ENCODE measurements at places on chromosomes 2 and 18.

- DNase-seq: no peak
Observed at GRCh38 chr18:74183130-74183529, 34.8 kb downstream of the TIMM21 start.

GRCh38 chr2:135975702-135976101 lies 9.7 kb downstream of the DARS1 start:
- no peak for DNase-seq

GRCh38 chr2:226798422-226799210 lies 1.0 kb downstream of the IRS1 start:
- DNase-seq: no peak

- peak; percentile 43 for DNase-seq
Observed at GRCh38 chr18:58535340-58536201, 93.3 kb downstream of the ALPK2 start.

GRCh38 chr18:70462078-70462439 lies 173.2 kb downstream of the SOCS6 start:
- no peak for DNase-seq

DNA sequence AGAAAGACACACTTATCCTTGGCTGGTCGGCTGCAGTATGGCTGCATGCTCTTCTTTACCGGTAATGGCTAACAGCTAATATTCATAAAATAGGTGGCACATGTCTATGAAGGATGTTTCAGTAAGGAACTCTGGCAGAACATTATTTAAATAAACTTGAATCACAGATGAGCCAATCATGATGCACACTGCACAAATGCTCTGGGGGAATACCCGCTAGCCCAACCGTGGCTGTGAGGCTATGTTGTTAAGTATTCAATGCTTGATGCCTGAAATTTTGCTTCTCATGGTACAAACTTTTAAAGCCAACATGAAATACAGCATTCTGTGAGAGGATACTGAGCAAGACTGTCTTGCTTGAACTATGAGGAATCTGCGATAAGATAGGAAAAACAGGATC lies 505.8 kb downstream of the ZEB2 start:
- DNase-seq: no peak

GRCh38 chr2:3641841-3642421 lies 16.1 kb upstream of the ALLC start:
- peak; percentile 1 for DNase-seq

DNA sequence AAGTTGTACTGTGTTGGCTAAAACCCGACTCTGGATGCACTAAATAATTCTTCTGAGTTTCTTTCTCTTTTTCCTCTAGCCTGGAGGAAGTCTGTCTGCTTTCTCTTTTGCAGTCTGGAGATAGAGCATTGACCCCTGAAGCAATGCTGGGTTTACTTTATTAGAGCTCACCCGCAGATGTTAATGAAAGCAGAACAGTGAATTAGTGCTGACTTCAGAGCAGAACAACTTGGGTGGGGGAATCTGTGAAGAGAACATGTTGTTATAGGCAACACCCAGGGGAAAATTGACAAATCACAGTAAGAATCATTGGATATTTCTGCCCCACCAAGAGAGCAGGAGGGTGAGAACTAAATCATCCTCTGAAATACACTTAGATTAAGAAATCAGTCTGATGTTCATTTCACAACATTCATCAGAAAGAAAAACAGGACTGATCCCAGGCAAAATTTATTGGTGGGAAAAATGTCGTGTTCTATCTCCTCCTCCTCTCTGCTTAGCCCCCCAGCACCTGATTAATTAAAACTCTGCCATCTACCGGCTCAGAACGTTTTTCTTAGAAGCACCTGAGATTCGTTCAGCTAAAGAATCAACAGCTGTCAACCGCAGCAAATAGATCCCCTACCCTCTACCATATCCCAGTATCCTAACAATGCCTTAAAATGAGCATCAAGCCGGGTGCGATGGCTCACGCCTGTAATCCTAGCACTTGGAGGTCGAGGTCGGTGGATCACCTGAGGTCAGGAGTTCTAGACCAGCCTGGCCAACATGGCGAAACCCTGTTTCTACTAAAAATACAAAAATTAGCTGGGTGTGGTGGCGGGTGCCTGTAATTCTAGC lies 165.1 kb downstream of the FMNL2 start:
- DNase-seq: no peak

DNA sequence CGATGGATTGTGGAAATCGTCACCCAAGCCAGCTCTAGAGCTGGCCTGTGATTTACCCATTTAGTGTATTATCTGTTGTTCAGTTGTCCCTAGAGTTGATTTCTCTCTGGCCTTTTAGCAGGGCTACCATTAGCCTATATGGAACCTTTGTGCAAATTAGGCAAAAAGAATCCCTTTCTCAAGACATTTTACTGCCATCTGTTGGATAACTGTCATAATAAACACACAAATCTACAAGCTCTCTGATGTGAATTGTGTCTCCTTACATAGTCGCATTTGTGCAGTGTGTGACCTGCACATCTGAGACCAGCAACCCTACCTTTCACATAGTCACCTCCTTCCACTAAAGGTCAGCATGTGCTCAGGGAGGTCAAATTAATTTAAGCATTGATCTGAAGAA lies 34.0 kb downstream of the LOXHD1 start:
- DNase-seq: no peak

DNA sequence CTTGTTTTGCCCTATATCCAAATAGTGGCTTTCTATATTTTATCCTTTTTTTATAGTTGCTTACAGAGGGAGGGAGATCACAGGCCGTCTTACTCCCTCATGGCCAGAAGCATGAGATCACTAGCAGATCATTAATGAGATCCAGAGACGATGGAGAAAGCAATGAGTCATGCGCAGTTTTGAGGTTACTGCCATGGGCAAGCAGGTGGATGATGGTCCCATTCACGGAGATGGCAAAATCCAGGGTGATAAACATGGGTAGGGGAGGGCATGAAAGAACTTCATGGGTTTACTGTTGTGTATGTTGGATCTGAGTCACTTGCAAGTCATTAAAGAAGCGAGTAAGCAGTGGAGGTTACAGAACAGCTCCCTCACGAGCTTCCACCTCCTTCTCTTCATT lies 60.4 kb downstream of the C18orf63 start:
- DNase-seq: no peak

DNA sequence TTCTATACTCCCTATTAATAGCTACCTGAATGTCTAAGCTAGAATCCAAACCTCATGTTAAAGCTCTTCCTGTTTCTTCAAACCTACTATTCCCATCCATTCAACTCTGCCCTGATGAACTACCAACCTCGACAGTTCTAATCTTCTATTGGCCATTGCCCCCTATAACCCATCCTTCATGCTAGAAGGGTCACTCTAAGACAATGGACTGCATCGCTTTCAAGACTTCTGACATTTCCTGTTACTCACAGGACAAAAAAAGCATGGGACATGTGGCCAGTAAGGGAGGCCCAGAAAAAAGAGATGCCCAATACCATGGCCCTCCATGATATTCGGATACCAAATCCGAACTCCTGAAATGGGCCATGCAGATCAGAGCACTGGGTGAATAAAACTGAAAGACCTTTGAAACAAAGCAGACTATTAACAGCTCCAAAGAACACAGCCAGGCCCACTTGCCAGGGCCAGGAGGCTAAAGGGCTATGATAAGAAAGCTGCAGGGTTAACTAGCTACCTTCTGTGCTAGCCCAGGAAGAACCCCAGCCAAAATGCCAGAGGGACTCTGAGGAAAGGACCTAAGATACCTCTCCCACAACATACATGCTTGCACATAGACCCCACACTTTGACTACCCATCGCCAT lies 4.5 kb downstream of the B4GALT6 start:
- DNase-seq: no peak

- no peak for DNase-seq
Observed at GRCh38 chr18:24003903-24004640, 10.5 kb upstream of the TTC39C start.

DNA sequence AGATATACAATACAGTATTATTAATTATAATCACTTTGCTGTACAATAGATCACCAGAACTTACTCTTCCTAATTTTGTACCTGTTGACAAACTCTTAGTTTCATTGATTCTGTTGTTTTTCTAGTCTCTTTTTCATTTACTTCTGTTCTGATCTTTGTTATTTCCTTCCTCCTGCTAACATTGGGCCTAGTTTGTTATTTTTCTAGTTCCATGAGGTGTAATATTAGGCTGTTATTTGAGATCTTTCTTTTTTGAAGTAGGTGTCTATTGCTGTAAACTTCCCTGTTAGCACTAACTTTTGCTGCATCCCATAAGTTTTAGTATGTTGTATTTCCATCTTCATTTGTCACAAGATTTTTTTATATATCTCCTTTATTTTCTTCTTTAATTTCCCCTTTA lies 55.1 kb downstream of the LIMS1 start:
- DNase-seq: no peak

GRCh38 chr18:9823805-9824473 lies 61.8 kb upstream of the TXNDC2 start:
- no peak for DNase-seq

GRCh38 chr2:66334237-66335029 lies 100.5 kb upstream of the MEIS1 start:
- peak; percentile 27 for DNase-seq

DNA sequence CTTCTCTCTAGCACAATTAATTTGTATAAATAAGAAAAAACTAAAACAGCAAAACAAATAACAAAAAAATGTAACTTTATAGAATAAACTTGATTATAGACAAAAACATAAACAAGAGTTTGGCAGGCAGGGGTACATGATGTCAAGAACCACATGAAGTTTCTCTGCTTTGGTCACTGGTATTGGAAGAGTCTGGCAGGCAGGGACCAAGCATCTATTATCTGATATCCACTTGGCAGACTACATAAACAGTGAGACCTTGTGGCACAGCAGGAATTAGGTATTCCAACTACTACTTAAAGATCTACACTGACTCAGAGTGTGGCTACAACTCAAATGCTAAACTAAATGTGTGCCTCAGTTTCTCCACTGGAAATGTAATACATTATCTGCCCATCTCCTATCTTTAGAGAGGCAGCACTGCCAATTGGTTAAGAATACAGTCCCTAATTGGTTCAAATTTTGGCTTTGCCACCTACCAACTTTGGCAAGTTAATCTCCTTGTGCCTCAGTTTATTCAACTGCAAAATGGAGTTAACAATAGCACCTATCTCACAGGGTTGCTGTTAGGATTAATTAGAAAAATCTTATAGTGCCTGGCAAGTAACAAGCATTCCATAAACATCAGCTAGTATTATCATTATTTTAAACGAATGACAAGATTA lies 2.7 kb downstream of the MAP4K3 start:
- DNase-seq: no peak

DNA sequence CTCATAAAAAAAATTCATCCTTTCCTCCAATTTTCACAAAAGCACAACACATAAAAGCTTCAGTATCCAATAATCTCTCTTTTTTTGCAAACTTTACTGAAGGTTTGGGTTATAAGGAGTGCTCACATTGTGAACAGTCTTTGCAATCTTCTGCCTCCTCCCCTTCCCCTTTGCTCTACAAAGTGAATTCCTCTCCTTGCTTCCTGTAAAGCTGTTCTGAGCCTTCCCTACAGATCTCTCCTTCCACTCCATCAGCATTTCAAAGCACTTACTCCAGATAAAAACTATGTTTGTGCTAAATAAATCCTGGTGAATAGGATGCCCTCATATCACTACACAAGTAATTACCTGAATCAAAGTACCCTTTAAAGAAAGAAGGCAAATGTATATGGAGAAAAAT lies 4.6 kb upstream of the PDK1 start:
- no peak for DNase-seq

DNA sequence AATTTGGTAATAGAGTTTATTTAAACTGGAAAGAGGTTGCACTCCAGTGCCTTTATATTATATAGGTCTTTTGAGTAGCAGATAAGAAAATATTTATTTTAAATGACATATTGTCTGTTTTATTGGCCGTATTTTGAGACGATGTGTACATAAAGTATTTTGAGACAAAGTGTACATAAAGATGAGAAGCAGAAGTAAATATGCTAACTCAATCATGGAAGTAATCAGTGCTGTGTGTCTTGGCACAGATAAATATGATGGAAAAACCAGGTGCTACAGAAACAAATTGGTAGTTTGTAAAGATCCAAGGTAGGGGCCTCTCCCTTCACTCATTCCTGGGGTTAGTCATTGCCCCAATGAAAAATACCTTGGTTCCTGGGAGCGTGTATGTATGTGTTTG lies 382.9 kb downstream of the DSEL start:
- DNase-seq: no peak

DNA sequence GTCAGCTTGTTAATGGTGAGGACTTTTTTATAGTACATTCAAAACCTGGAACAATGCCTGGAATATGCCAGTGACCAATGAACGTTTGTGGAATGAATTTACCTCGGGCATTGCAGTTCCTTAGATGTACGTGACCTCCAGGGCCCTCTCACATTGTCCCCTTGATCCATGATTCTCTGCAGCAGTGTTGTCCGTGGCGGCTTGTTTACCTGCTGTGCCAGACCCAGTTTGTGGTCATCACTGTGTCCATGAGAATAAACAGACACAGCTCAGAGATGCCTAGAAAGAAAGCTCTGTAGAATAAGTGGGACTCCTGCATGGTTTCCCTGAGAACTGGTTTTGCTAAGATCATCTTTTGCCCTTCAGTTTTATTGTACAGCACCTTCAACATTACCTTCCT lies 1132.2 kb downstream of the DPP10 start:
- peak; percentile 59 for DNase-seq

DNA sequence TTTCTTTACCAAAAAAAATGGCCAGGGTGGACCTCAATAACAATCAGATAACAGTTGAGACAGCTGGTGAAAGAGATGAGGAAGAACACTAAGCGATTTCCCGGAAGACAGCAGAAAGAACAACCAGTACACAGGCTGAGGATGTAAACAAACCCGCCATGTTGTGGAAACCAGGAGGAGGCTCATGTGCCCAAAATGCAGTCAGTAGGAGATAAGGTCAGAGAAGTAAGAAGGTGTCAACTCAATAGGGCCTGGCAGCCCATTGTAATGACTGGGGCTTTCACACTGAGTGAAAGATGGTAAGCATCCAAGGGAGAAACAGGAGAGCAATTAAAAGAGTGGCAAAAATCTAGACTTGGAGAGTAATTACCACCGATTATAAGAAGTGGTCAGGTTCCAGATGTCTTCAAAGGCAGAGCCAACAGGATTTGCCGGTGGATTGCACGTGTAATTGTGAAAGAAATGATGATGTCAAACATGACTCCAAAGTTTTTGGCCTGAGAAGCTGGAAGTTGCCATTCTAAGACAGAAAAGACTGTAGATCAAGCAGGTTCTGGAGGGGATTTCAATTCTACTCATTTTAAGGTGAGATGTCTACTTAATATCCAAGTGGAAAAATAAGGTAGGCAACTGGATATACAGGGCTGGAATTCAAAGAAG lies 77.7 kb upstream of the CYP1B1 start:
- DNase-seq: no peak

- DNase-seq: no peak
Observed at GRCh38 chr2:9291331-9291730, 84.7 kb downstream of the ASAP2 start.

All from ELF-1 (cell line).